ENCODE measurements at places on chromosomes 2 and 18. TPM values are rescaled to one million over a fixed set of nuclear protein-coding genes. Genes with fewer than 3 reads are reported as not detected.

DNA sequence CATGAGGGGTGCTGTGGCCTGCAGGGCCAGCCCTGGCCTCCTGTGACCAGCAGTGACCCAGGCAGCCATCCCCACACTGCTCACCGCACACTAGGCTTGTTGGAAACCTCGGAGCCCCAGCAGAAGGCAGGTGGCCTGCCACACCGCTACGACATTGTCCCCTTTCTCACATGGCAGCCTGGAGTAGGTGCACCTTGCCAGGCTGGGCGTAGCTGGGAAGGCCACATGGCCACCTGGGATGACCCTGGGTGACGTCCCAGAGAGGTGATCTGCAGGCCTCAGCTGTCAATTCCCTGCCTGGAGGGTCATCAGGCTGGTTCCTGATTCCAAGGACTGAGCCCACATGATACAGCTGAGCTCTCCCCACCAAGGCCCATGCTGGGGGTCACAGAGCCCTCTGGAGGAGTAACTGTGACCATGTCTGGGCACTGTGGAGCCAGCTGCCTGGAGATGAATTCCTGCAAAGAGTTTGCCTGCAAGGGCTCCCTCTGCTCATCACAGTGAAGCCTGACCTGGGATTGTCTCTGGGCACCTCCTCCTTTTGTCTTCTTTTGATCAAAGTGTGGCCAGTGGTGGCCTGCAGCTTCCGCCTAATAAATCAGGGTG is 119.6 kb upstream of the OTOS start:
- no peak for DNase-seq

SLC16A14 gene
- 0.47 TPM for total RNA-seq

DNA sequence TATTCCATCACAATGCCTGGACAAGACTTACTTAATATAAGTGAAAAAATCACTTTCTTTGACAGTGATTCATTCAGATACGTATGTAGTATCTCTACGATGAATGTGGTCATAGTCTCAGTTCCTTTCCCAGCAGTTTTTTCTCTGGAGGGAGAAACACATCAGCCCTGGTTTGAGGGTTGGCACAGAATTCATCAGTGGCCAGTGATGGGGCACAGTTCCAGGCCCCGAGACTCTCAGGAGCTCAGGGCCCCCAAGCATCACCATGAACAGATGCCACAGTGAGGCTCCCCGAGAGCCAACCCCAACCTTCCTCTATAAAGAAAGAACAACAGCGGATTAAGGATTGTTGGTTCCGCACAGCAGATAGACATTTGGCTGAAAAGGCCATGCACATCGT is 12.5 kb downstream of the PRKAG3 start:
- DNase-seq, result no peak

DNA sequence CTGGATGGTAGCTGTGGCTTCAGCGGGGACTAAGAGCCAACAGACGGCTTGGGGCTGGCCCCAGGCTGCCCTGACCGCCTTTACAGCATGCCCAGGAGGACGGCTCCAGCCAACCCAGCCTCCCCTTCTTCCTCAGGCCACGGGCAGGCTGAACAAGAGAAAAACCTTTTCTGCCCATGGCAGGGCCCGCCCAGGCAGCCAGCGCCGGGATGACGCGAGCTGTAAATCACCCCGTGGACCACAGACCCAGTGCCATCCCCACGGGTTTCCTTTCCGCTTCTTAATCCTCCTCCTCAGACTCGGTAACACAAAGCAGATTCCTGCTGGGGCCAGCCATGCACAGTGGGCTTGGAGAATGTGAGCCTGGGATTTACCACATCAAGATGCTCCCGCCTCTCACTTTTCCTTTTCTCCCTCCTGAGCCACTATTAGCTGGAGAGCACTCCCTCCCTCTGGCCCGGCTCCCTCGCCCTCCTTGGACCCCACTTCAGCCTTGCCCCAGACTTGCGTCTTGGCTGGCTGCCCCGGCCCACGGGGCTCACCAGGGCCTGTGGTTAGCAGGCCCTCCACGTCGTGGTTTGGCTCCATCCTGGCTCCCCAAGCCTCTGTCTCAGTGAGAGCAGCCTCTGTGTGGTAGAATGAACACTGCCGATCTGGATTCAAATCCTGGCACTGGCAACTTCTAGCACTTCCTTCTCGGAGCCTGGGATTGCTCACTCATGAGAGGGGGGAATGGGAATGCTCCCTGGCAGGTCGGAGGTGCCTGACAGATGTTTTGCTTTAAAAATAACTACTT is 31.4 kb downstream of the ATOH8 start:
- DNase-seq, result no peak

- DNase-seq, result no peak
These were observed 59.1 kb downstream of the REV1 start for GRCh38 chr2:99430614-99431291.

FBXO48 gene
- total RNA-seq, result 3.3 TPM

GRCh38 chr2:20917287-20917660 is 94.4 kb upstream of the LDAH start:
- no peak for DNase-seq

GRCh38 chr2:60064687-60065389 is 488.6 kb downstream of the BCL11A start:
- DNase-seq, result no peak

CKAP2L gene
- total RNA-seq, result 68.8 TPM

DNA sequence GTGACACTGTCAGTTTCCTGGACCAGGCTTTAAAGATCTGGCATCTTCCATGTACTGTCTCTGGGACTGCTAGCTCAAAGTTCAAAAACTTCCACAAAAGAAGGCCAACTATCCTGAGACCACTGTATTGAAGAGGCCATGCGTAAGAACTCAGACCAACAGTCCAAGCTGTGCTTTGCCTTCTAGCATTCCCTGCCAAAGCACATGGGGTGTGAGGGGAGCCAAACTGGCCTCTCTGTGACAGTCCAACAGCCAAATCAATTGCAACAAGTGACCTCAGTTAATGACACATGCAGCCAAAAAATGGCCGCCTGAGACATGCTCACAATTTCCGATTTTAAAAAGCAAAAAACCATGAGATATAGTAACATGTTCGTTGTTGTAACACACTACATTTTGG is 160.3 kb upstream of the CDH19 start:
- DNase-seq, result no peak

RNF152 gene
- total RNA-seq, result not detected

ANKRD30BL gene
- not detected for total RNA-seq

GPR35 gene
- 35.4 TPM for total RNA-seq

SPATA3 gene
- 0.44 TPM for total RNA-seq

Data from activated CD8-positive, alpha-beta memory T cell treated with anti-CD3 and anti-CD28 coated beads, Interleukin-2, amount 10 ng/mL, durations not matched to agents 7 days and 5 days (primary cell).